ENCODE measurements at places on chromosomes 7 and 10.

GRCh38 chr7:24456526-24457218, 116.6 kb upstream of the PALS2 start:
- DNase-seq: no peak

GRCh38 chr7:146670532-146670931, 553.9 kb downstream of the CNTNAP2 start:
- DNase-seq: no peak

GRCh38 chr10:120783867-120784266, 67.3 kb upstream of the WDR11 start:
- DNase-seq: no peak

GRCh38 chr10:72108830-72109635, 20.7 kb upstream of the SPOCK2 start:
- no peak for DNase-seq

- DNase-seq: no peak
Measured at GRCh38 chr7:21314954-21315353, 112.9 kb upstream of the SP4 start.

DNA sequence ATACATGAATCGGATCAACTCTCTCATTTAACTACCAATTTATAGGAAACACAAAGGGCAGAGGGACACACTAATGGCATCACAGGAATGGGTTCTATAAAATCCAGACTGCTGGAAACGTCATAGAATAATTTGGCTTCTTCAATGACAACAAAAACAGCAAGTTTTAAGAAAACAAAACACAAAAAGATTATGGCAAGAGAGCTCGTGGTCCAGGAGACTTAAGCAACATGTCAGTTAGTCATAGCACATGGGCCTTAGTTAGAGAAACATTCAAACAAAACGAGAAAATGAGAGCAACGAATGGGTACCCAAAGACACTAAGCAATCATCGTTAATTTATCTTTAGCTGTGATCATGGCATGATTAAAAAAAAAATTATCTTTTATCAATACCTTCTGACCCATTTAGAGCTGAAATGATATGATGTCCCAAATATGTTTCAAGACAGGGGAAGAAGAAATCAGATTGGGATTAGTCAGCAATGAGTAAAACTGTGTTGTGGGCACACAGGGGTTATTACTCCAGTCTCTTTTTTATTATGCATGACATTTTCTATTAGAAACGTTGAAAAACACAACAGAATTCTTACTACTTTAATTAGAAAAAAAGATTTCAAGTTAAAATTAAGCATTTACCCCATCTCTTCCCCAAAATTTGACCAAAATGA, 28.3 kb downstream of the NCAPG2 start:
- DNase-seq: no peak

Measured in stimulated activated CD4-positive, alpha-beta T cell treated with anti-CD3 and anti-CD28 coated beads, TNF-alpha, amount 100 ng/mL, for 48 hours (primary cell).